Kidney (tissue), 22 donors: ENCODE measurements at places on chromosomes 5 and 9. TPM values are rescaled to one million over a fixed set of nuclear protein-coding genes. Genes with fewer than 3 reads are reported as not detected.
A peak's percentile ranks its signal among the peaks of the same experiment; 100 is the strongest.

NUTM2G gene
- not detected for total RNA-seq

UGT3A1 gene
- 6.1 TPM for total RNA-seq

F2RL2 gene
- total RNA-seq: 0.44 TPM

PDZD2 gene
- total RNA-seq: 14.8 TPM

DNA sequence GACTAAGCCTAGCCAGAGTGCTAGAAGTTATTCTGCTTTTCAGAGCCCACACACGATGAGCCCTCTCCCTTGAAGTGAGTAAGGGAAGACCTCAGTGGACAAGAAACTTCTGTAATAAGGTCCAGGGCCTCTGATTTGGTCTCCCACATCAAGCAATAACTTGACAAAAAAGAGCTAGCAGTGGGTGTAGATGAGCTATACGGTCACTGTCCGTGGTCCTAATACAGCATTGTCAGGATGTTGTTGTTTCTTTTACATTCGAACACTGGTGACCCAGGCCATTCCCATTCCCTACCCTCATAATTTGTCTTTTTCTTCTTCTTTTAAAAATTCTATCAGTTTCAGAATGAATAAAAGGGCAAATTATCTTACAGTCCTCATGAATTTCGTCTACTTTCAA is 5.2 kb downstream of the PCSK1 start:
- DNase-seq: peak; percentile 29

- DNase-seq: peak; percentile 74
Observed at GRCh38 chr5:157670662-157671591, at the start of gene C5orf52. C5orf52 (plus strand) TSS chr5:157671533; CDS start chr5:157671615, 82 bp downstream.
